ENCODE measurements at places on chromosomes 12 and 14.

- peak; percentile 68 for DNase-seq
Measured at GRCh38 chr12:46382408-46382963, 9.9 kb upstream of the SLC38A2 start.

- DNase-seq, result no peak
Measured at GRCh38 chr14:89493406-89493805, 76.4 kb upstream of the FOXN3 start.

DNA sequence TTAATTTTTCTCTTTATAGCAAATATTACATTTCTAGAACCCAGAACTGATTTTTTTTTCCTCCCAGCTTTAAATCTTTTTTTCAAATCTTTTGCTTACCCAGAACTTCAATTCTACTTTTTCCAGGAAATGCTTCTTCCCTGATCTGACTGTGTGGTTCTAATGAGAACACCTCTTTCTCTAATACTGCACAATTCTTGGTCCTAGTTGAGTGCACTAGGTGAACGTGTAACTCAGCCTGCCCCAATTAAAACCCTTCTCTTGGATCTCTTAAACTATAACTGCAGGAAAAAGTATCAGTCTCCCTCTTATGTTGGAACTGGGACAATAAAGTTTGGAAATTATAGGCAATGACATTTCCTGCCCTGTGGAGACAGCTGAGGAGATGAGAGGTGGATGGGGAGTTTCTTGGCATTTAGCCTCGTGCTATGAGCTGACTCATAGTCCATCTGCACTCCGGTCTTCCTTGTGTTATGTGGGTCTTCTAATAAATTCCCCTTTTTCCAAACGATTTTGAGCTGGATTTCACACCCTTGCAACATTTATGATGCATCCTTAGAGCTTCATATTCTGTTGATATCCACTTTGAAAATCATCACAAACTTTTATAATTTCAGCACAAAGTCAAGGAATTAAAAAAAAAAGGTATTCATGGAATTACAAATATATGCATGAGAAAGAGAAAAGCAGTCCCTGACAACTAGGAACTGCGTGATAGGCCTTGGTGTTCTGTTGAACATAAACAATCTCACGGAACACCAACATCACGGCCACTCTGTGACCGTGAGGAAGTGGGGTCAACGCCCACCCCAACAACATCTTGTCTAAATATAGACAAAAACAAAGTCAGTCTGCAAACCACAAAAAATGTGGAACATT is 52.4 kb downstream of the BRMS1L start:
- DNase-seq, result no peak

DNA sequence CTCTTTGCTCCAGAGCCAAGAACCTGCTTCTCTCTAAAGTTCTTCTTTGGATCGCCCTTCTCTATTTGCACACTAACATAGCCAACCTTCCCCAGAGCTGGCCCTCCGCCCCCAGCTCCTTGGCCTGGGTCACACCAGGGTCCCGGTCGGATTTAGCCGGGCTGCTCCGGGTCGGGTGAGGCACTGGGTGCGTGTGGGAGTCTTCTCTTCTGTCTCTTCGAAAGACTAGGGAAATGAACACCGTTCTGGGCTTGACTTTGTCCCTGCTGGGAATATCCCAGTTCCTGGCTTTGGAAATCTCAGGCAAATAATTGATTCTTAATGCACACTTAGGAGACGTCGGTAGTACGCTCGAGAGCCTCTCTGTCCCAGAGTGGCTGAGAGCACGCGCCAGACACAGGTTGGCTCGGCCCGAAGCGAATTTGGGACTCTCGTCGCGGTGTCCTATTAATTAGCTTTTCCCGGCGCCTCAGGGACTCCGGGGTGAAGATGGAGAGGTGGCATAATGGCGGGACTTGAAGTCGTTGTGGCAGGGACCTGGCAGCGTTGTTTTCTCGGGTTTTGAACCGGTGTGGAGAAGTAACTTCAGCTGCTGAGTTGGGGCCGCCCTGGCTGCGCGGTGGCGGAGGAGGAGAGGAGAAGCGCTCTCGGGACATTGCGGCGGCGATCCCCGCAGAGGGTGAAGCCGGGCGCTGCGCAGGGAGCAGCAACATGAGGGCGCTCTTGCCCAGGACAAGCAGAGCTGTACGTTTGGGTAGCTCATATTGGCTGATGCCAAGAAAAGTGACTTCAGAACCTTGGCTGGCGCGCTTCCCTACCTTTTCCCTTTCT is 7.5 kb downstream of the FOXG1 start:
- DNase-seq, result peak; percentile 95

DNA sequence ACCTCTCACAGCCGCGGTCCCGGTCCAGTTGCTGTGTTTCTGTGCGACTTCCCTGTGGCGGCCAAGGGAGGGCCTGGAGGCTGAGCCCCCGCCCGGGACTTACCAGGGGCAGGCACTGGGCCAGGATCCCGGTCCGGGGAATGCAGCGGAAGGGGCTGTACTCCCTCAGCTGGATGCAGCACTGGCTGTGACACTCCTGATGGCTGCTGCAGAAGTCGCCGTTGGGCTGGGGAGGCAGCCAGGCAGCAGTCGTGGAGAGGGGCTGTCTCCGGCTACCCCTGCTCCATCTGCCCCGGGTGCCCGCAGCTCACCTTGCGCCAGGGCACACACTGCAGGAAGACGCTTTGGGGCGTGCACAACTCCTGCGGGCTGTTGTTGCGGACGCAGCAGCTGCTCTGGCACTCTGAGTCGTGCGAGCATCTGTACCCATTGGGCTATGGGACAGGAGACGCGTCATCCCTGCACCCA is 6.2 kb downstream of the LRCOL1 start:
- DNase-seq, result peak; percentile 68

DNA sequence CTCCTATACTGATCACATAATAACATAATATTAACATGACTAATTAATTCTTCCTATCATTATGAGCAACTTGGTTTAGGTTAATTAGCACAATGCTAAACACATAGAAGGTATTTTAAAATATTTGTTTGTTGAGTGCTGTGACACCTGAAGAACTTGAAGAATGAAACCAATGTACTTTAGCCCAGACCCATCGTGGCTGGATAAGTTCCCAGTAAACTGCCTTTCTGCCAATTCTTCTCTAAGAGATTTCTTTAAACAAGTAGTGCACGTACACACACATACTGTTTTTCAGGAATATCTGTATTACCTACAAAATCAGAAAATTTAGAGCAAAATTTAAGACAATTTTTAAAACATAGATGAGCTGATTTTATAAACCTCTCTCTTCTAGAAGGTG is 207.4 kb upstream of the SSTR1 start:
- DNase-seq, result no peak

DNA sequence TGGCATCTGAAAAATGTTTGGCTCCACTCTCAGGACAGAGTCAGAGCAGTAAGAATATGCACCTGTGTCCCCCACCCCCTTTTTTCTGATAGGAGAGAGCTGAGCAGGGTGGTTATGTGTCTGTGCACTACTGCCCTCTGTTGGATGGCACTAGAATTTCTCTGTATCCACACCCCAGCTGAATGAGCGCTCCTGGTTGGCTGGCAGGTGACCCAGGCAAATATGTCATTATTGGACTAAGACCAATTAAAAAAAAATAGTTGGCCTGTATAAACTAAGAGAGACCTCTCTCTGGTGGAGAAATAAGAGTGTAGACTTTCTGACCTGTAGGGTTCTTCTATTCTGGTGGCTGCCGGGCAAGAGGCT is 107.0 kb downstream of the PTCSC3 start:
- peak; percentile 80 for DNase-seq

GRCh38 chr12:104648756-104649155 is 192.0 kb downstream of the CHST11 start:
- no peak for DNase-seq

DNA sequence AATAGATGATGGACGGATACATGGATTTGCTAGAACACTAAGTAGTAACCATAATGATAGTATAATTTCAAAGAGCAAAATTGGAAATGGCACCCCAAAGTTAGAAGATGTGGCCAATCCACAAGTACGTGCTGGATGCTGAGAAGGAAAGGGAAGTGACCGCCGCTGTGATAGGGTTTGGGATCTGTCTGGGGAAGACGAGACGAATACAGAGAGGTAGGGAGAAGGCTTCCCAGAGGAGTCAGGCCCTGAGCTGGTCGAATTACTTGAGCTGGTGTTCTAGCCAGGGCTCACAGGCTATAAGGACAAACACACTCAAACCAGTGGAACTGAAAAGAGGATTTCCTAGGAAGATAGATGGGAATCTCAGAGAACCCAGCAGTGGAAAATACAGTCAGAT is 9.4 kb upstream of the ACVR1B start:
- DNase-seq, result peak; percentile 36

GRCh38 chr12:6688543-6688998 is 604 bp downstream of the ZNF384 start:
- no peak for DNase-seq

GRCh38 chr12:118102070-118102469 is 1.7 kb downstream of the VSIG10 start:
- peak; percentile 85 for DNase-seq

DNA sequence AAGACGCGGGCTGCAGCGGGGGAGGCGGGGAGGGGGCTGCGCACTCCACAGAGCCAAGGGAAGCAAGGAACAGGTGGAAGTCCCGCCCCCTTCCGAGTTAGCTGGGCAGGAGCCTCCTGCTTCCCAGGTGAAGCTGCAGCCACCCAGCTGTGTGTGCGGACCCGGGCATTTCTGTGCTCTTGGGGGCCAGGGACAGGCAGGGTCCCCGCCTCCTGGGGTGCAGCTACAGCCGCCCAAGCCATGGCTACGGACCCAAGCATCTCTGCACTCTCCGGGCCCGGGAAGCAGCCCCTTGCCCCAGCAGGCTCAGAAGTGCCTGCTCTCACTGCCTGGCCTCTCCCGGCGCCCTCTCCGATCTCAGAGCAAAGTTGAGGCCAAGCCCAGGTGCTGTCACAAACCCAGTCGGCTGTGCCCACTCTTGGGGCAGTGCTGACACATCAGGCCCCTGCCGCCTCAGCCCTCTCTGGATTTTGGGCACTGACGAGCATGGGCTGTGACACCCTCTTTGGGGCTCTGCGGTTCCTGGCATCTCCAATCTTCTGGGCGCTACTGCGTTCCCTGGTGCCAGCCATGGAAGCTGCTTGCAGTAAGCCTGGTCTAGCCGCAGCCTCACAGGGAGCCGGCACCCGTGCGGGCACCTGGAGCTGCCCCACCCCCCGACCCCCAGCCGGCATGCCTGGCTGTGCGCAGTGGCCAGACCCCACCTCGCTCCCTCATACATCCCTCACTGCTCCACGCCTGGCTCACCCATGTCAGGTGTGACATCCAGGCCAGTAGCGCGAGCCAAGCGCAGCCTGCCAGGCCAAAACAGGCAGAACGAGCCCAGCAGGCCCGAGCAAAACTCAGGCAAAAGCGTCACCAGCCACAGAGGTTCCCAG is 8.5 kb upstream of the MGAT4C start:
- DNase-seq, result peak; percentile 93

- DNase-seq, result no peak
Measured at GRCh38 chr14:51431741-51432140, 191.7 kb downstream of the TMX1 start.

DNA sequence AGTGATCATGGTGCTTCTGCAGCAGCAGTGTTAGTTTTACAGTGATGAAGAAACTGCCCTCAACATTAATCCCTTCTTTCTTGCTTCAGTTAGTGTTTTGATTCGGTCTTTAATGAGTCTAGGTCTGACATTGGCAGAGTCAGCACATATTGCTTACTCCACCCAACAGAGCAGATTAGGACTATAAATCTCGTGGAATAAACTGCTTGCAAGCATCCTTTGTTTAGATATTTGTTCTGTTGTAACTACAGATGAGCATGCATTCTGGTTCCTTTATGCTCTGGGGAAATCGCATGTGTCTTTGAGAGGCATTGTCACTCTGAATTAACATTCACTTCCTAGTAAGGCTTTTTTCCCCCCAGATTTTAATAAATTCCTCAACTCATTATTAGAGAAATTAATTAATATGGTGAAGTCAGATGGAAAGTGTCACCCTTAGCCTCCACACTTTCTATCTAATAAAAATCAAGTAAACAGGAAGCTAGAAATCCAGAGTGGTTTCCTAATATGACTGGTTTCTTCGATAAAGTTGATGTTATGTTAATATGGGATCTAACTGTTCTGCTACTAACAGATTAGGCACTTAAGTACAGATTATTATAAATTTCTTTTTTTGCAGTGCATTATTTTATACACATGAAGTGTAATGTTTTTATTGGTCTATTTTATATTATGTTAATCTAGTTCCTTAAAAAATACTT is 86.2 kb upstream of the SSTR1 start:
- no peak for DNase-seq

GRCh38 chr12:57063991-57064685 is 14.2 kb upstream of the MYO1A start:
- DNase-seq, result no peak

DNA sequence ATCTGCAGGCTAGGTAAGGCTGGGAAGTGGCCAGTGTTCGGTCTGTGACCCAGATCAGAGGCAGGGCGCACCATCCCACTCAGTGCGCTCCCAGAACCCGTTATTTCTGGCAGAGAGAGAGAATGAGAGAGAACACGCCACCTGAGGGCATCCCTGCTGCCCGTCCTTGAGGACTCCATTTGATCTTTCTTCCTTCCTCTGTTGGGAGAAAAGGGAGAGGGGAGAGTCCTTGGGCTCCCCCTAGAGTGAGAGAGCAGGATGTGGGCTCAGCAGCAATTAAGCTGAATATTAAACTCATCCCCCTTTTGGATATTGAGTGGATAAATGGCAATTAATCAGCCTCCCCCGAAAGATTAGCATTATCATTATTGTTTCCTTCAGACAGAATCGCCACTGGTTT is 70.6 kb downstream of the IFT43 start:
- DNase-seq, result no peak

GRCh38 chr14:65850429-65851135 is 438.1 kb downstream of the FUT8 start:
- DNase-seq, result peak; percentile 36

DNA sequence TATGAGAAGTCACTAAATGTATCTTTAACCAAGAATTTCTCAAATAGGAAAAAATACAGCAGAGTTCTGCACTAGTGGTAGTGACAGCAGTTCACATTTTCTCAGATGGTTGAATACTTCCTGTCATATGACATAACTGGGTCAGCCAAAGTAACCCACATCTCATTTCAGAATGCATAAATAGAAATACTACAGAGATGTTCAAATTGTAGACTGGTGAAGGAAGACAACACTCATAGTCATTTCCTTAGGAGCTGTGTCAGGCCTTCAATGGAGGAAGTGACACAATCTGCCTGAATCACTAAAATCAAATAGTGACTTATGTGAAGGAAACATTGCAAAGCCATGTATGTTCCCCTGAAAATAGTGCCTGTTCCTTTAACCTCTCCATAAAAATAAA is 32.4 kb downstream of the FERMT2 start:
- DNase-seq, result no peak

DNA sequence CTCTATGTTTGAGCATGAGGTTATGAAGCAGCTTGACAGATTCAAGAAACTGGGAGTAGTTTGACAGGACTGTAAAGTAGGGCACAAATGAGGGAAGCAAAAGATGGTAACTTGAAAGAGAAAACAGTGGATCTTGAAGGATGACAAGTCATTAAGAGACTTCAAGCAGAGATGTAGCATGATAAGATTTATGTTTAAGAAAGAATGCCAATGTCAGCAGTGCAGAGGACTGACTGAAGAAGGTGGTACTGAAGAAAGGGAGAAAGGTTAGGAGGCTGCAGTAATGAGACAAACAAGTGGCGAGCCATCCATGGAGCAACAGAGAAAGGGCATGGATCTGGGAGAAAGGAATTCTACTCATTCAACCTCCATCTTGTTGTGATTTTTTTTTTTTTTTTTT is 120.2 kb upstream of the RAP1B start:
- DNase-seq, result no peak

- no peak for DNase-seq
Measured at GRCh38 chr12:45913631-45914030, 76.7 kb downstream of the SCAF11 start.
